ENCODE measurements at places on chromosomes 3 and 15. TPM values are rescaled to one million over a fixed set of nuclear protein-coding genes. Genes with fewer than 3 reads are reported as not detected.

DNA sequence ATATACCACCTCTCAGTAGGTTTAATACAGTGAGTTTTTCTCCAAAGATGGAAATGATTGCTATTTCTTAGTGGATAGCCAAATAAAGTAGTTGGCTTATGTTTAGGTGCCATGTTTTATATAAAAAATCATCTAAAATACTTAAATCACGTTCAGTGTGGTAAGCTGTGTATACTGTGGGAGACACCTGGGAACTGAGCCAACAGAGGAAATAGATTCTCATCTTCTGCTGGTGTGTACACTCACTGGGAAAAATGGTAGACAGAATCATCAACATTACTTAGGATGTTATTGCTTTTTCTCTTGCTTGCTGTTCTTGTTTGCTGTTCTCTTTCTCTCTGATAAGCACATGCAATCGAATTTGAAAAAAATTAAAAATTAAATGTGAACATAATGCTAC is 112.6 kb upstream of the MB21D2 start:
- DNase-seq, result no peak

DNA sequence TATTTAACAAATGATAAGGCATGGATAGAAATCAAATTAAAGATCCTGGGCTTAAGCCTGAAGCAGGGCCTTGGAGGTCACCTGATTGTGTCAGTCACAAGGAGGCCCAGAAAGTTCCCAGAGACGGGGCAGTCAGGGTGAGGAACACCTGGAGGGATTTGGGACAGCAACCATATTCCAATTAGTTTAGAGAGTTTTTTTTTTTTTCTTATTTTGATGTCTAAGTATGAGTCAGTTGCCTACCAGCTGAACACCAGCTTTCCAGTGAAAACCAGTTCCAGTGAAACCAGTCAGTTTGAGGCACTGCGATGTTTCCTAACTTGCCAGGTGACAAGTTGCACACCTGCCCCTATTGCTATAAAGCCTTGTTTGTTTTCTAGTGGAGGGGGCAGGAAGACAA is 350.7 kb upstream of the AZI2 start:
- DNase-seq, result no peak

- DNase-seq, result no peak
Measured at GRCh38 chr3:51550080-51550819, 11.7 kb downstream of the RAD54L2 start.

DNA sequence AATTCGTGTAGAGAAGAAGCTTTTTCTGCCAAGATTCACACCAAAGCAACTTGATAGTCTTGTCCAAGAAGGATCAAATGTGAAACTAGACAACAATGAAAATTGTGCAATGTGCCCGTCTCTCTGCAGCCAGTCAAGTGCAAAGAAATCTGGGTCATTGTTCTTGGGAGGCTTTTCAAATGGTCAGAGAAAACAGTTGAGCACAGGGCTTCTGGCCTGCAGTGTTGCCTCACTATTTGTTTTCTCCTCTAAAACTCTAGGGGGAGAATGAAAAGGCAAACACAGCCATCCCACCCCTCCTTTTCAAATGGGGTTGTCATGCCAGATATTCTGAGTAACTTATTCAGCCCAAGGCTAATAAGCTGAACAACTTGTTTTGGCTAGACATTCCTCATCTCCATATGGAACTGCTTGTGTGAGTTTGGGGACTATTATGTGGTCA is 417.6 kb upstream of the CDIN1 start:
- no peak for DNase-seq

DNA sequence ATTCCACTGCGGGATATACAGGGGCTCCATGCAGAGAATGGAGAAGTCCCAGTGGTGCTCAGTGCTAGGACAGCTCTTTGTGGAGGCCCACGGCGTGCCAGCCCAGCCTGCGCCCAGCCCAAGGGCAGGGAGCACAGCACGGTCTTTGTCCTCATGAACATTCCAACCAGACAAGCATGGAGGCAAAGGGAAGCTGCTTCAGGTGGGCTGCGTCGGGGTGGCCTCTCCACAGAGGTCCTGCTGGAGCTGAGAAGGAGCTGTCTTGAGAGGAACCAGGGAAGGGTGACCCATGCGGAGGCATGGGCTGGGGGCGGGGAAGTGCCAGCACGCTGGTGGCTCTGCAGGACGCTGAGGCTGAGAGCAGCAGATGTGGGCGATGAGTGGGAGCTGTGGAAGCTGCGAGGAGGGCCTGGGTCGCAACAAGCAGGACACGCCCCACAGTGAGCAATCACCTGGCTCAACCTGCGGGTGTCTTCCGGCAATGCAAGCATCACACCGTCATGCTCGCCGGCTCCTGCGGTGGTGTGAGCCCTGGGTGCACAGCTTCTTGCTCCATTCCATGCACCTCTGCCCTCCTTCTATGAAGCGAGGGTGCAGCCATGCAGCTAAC is 14.0 kb upstream of the KLF15 start:
- DNase-seq, result no peak

Gene GPR171
- total RNA-seq, result not detected

Gene CYP8B1
- total RNA-seq, result not detected

Gene EIF4A2
- 292 TPM for total RNA-seq

Gene CCR2
- total RNA-seq, result not detected

Data from kidney epithelial cell (primary cell).